Activated CD4-positive, alpha-beta memory T cell treated with anti-CD3 and anti-CD28 coated beads, Interleukin-2, amount 10 ng/mL, durations not matched to agents 7 days and 5 days (primary cell): ENCODE measurements at places on chromosomes 5 and 9. TPM values are rescaled to one million over a fixed set of nuclear protein-coding genes. Genes with fewer than 3 reads are reported as not detected.

Gene SNAPC4
- 8.8 TPM for total RNA-seq

DNA sequence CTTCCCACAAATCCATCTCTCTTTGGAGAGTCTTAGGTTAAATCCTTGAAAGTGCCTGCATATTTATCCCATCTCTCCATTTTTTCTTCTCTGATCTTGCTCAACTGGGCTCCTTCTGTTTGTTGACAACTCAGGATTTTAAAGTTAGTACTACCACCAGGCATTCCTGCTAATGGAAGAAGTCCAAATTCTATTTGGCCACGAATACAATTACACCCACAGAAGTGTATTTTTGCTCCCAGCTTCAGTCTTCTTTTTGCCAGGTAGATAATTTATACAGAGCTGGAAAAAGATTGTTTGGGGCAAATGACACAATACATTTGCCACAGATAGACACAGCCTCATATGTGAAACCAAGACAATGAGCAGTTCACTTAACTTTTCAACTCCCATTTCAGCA is 74.8 kb downstream of the CETN3 start:
- no peak for DNase-seq

Gene MARCOL
- total RNA-seq = not detected

Gene GPR150
- total RNA-seq = 1.7 TPM

Gene FGD3
- total RNA-seq = 104 TPM

Gene PSMD5
- 51.8 TPM for total RNA-seq

GRCh38 chr9:13800776-13801175 is 513.2 kb downstream of the NFIB start:
- DNase-seq = no peak

GRCh38 chr5:146586752-146587151 is 70.8 kb upstream of the GPR151 start:
- DNase-seq = no peak

Gene BTNL8
- total RNA-seq = not detected

Gene LIFR
- total RNA-seq = 0.05 TPM

DNA sequence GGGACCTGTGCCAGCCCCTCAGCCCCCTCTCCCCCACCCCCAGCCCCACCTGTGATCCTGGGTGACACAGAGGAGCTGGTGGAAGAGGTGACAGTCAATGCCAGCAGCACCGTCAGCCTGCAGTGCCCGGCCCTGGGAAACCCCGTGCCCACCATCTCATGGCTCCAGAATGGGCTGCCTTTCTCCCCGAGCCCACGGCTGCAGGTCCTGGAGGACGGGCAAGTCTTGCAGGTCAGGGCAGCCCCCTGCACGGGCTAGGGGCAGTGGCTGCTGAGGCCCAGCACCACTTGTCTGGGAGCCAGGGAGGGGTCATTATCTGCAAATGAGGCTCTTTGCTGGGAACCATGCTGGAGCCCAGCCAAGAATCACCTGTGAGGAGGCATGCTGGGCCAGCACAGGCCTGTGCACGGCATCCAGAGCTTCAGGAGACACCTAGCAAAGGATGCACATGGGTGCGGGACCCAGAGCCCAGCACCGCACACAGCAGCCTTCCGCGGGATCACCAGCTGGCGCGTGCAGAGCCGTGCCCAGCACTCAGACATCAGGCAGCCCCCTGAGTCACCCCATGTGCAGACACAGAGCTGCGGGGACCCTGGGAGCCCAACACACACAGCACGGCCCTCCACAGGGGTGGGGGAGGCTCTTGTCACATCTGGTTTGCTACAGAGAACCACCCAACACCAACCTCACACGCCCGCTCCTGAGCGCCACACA is 62.0 kb upstream of the ASS1 start:
- DNase-seq = no peak
